ENCODE measurements at places on chromosomes 3 and 15.

GRCh38 chr3:100972301-100972844, 20.8 kb downstream of the ABI3BP start:
- H3K27me3 ChIP-seq = no peaks in the 10 kb centered on the region
- H3K4me1 ChIP-seq = no peaks in the 10 kb centered on the region
- H3K27ac ChIP-seq = no peak overlapping the region
- no peak for DNase-seq

- no peak for DNase-seq
- H3K4me1 ChIP-seq = no peaks in the 10 kb centered on the region
- no peak overlapping the region for H3K27ac ChIP-seq
- H3K27me3 ChIP-seq = no peaks in the 10 kb centered on the region
Observed at GRCh38 chr15:76737573-76737972, 167.6 kb downstream of the SCAPER start.

- H3K36me3 ChIP-seq = peaks cover 4% of the 10 kb centered on the region
- DNase-seq = no peak
- no peak overlapping the region for H3K4me3 ChIP-seq
- peaks cover 27% of the 10 kb centered on the region for H3K4me1 ChIP-seq
- H3K27ac ChIP-seq = no peak overlapping the region
Observed at GRCh38 chr3:27349832-27350231, 19.4 kb downstream of the NEK10 start.

- DNase-seq = no peak
- H3K27me3 ChIP-seq = no peaks in the 10 kb centered on the region
- no peaks in the 10 kb centered on the region for H3K4me1 ChIP-seq
- no peaks in the 10 kb centered on the region for H3K36me3 ChIP-seq
- H3K27ac ChIP-seq = no peak overlapping the region
- H3K4me3 ChIP-seq = no peak overlapping the region
Observed at GRCh38 chr15:77358545-77359240, 61.2 kb downstream of the PEAK1 start.

DNA sequence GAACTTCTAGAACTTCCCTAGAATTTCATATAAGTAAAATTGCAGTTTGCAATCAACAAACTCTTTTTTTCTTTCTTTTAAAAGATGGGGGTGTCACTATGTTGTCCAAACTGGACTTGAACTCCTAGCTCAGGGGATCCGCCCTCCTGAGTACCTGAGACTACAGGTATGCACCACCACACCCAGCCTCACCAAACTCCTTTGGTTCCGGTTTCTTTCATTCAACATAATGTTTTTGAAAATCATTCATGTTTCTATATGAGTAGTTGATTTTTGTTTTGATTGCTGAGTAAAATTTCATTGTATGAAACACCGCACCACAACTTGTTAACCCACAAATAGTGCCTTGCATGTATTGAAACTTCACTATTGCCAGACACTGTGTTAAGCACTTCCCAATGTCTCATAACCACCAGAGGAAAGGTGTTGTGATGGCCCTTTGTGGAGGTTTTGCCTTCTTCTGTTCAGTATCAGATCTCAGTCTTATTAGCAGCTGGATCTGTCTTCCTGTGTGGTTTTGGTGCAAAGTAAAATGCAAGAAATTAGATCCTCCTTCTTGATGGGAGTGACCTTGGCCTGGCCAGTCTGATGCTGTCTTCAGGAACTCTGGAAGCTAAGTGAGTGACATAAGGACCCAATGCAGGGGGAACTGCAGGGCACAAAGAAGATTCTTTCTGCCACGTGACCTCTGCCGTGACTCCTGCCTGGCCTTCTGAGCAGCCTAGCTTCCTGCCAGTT, 78.8 kb upstream of the UBE2E1 start:
- no peak overlapping the region for H3K27ac ChIP-seq
- no peaks in the 10 kb centered on the region for H3K36me3 ChIP-seq
- H3K4me3 ChIP-seq = no peak overlapping the region
- H3K27me3 ChIP-seq = no peaks in the 10 kb centered on the region
- H3K4me1 ChIP-seq = no peaks in the 10 kb centered on the region

DNA sequence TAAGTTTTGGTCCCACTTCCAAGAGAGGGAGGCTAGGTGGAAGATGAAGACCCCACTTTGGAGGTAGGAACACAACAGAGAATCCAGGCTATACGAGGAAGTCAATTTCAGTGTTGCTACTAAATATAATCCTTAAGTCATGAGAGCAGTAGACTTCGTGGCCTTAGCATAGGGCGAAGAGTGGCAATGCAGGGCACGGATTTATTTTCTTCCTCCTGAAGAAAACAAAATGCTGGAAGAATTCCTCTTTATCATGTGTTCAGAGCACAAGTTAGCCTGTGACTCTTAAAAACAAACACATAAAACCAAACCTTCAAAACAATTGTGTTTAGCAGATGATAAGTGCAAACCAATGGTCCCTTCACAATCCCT, 19.4 kb downstream of the BCL2L10 start:
- no peak for DNase-seq
- H3K4me1 ChIP-seq = peaks cover 28% of the 10 kb centered on the region
- H3K27ac ChIP-seq = no peak overlapping the region
- no peak overlapping the region for H3K4me3 ChIP-seq

DNA sequence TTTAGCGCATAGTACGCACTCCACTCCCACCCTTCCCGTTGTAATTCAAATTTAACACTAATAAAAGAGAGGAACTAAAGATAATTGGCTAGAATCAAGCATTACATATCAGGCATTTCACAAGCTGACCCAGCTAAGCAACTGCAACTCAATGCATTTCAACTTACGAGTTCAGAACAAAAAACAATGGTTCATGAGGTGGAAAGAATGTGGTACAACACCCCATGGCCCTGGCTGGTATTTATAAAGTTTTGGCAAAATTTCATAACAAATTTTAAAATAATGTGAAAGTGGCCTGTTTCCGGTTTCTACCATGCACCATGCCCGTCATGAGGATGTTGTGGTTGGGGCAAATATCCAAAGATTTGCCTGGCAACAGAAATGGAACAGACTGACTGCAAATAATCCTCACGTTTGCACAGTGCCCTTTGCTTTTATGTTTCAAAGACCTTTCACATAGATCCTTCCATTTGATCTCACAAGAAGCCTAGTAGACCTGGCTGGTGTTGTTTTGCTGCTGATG, 455.3 kb upstream of the NR2F2 start:
- no peak overlapping the region for H3K27ac ChIP-seq
- H3K4me1 ChIP-seq = no peaks in the 10 kb centered on the region
- no peaks in the 10 kb centered on the region for H3K27me3 ChIP-seq

- H3K27me3 ChIP-seq = no peaks in the 10 kb centered on the region
- no peak for DNase-seq
- no peaks in the 10 kb centered on the region for H3K4me1 ChIP-seq
Observed at GRCh38 chr3:112481302-112481721, 18.0 kb downstream of the BTLA start.

DNA sequence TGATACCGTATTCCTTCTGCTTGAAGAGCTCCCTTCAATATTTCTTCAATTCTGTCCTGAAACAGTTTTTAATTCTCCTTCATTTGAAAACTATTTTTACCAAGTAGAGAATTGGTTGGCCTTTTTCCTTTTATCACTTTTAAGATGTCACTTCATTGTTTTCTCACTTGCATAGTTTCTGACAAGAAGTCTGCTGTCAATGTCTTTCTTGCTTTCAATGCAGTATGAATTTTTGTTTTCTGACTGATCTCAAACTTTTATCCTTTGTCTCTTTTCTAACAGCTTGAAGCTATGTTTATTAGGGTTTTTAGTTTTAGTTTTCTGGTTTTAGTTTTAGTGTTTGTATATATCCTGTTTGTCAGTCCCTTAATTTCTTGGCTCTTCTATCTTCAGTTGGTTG, 364.8 kb upstream of the TPRG1 start:
- H3K27ac ChIP-seq = no peak overlapping the region
- peaks cover 7% of the 10 kb centered on the region for H3K4me1 ChIP-seq
- no peak for DNase-seq
- H3K4me3 ChIP-seq = no peak overlapping the region

- no peak overlapping the region for H3K4me3 ChIP-seq
- no peak overlapping the region for H3K27ac ChIP-seq
- H3K36me3 ChIP-seq = no peaks in the 10 kb centered on the region
- H3K27me3 ChIP-seq = peaks cover 4% of the 10 kb centered on the region
- DNase-seq = no peak
Observed at GRCh38 chr15:34642247-34642646, 58.8 kb upstream of the GOLGA8B start.

- no peaks in the 10 kb centered on the region for H3K4me1 ChIP-seq
- no peak overlapping the region for H3K4me3 ChIP-seq
- H3K27me3 ChIP-seq = no peaks in the 10 kb centered on the region
- no peak for DNase-seq
- H3K36me3 ChIP-seq = no peaks in the 10 kb centered on the region
Observed at GRCh38 chr3:115113367-115113766, 33.7 kb downstream of the ZBTB20 start.

- no peaks in the 10 kb centered on the region for H3K4me1 ChIP-seq
- no peak overlapping the region for H3K27ac ChIP-seq
- H3K4me3 ChIP-seq = no peak overlapping the region
- no peaks in the 10 kb centered on the region for H3K36me3 ChIP-seq
Observed at GRCh38 chr3:25184641-25185250, 243.3 kb upstream of the RARB start.

- H3K4me1 ChIP-seq = peaks cover 16% of the 10 kb centered on the region
- H3K36me3 ChIP-seq = no peaks in the 10 kb centered on the region
- H3K27ac ChIP-seq = no peak overlapping the region
- DNase-seq = no peak
Observed at GRCh38 chr3:194871143-194871863, 185.6 kb downstream of the FAM43A start.

DNA sequence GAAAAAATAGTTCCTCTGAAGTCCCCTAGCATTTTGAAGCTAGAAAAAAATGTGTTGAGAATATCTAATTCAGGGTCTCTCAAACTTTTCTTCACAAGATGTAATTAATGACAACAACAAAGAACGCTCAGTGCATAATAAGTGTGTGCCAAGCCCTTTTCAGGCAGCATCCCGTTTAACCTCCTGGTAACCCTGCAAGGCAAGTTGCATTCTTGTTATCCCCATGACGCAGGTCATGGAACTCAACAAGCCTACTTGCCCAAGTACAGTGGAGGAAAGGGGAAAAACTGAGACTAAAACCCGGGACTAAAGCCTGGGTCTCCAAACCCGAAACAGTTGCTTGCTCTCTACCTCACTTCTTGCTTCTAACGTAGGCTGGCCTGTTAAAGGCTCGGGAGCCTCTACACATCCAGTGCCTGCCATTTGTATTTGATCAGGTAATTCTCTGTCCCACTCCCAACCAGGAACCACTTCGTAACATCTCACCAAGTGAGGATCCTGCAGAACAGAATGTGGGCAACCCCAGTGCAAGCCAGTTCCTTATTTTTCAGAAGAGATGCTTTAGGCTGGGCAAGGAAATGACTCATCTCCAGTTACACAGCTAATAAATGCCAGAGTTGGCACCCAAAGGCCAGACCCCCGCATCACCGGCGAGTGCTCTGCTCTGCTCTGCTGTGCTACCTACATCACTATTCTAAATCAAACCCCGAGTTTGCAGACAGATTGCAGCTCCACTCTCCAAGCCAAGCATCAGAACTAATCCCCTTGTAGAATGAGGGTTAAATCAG, 28.3 kb downstream of the LMCD1 start:
- no peak for DNase-seq
- no peaks in the 10 kb centered on the region for H3K36me3 ChIP-seq
- H3K27me3 ChIP-seq = no peaks in the 10 kb centered on the region
- H3K4me1 ChIP-seq = peaks cover 53% of the 10 kb centered on the region
- no peak overlapping the region for H3K4me3 ChIP-seq

DNA sequence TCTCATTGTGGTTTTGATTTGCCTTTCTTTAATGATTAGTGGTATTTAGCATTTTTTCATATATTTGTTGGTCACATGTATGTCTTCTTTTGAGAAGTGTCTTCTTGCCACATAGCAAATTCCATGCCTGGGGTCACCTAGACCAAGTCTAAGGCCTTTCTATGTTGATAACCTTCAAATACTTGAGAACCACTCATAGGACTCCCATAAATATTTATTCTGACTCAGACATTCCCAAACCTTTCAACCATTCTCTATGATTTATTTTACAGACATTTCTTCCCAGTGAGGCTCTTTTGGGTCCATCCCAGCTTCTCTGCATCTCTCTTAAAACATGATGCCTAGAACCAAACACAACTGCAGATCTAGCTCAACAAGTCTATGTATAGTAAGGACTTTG, 69.2 kb downstream of the ATP8B4 start:
- no peak overlapping the region for H3K27ac ChIP-seq
- no peaks in the 10 kb centered on the region for H3K4me1 ChIP-seq
- no peak overlapping the region for H3K4me3 ChIP-seq
- no peaks in the 10 kb centered on the region for H3K36me3 ChIP-seq
- DNase-seq = no peak

GRCh38 chr3:32282578-32283154, 44.2 kb downstream of the CMTM8 start:
- H3K36me3 ChIP-seq = no peaks in the 10 kb centered on the region
- H3K27ac ChIP-seq = peak overlapping the region; percentile 11
- H3K4me3 ChIP-seq = no peak overlapping the region

DNA sequence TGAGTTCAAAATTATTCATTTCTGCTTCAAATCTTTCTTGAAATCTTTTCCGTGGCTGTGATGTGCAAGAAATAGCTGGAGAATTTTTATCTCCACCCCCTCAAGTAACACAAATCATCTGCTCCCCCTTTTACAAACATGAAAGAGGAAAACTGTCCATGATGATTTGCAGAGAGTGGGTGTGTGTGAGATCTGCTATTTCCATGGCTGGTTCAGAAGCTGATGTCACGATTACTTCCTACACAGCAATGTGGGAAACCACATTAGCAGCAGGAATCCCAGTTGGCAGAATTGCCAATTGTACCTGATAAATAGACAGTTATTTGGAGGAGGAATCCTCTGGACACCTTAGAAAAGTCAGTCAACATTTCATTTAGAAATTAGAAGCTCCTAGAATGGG, 75.2 kb upstream of the GRM7 start:
- H3K27ac ChIP-seq = no peak overlapping the region
- H3K27me3 ChIP-seq = no peaks in the 10 kb centered on the region
- no peak overlapping the region for H3K4me3 ChIP-seq
- DNase-seq = no peak
- H3K36me3 ChIP-seq = no peaks in the 10 kb centered on the region

- peaks cover 22% of the 10 kb centered on the region for H3K4me1 ChIP-seq
- no peak overlapping the region for H3K4me3 ChIP-seq
- H3K27ac ChIP-seq = no peak overlapping the region
- no peaks in the 10 kb centered on the region for H3K36me3 ChIP-seq
- H3K27me3 ChIP-seq = no peaks in the 10 kb centered on the region
Observed at GRCh38 chr15:65630760-65631159, 9.0 kb downstream of the SLC24A1 start.
